ENCODE measurements at places on chromosomes 5 and 9.

DNA sequence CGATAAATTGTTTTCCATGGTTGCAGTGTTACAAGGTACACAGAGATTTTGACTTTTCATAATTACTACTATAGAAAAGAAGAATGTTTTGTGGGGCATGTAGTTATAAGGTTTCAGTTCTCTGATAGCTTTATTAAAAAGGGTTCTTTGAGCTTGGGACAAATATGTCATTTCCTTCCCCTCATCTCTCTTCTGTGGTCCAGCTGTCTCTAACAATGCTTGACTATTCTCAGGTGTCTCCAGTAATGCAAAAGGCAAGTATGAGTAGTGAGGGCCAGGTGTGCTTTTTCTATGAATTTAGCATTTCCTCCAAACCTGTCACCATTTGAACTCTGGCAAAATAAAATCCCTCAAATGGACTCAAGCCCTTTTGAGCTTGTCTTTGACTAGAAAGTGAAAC is 84.3 kb downstream of the SLF1 start:
- DNase-seq: no peak

DNA sequence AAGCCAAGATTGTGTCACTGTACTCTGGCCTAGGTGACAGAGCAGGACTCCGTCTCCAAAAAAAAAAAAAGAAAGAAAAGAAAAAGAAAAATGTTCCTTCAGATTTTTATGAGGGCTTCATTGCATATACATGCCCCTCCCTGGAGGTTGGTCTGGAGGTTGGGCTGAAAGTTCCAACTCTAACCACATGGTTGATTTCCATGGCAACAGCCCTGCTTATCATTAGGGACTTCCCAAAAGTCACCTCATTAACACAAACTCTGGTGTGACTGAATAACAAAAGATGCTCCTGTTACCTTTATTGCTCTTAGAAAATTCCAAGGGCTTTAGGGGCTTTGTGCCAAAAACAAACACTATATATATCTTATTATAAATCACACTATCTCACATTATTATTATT is 113.8 kb downstream of the TMC1 start:
- no peak for DNase-seq

- DNase-seq: no peak
Observed at GRCh38 chr9:82558855-82559630, 503.9 kb downstream of the RASEF start.

DNA sequence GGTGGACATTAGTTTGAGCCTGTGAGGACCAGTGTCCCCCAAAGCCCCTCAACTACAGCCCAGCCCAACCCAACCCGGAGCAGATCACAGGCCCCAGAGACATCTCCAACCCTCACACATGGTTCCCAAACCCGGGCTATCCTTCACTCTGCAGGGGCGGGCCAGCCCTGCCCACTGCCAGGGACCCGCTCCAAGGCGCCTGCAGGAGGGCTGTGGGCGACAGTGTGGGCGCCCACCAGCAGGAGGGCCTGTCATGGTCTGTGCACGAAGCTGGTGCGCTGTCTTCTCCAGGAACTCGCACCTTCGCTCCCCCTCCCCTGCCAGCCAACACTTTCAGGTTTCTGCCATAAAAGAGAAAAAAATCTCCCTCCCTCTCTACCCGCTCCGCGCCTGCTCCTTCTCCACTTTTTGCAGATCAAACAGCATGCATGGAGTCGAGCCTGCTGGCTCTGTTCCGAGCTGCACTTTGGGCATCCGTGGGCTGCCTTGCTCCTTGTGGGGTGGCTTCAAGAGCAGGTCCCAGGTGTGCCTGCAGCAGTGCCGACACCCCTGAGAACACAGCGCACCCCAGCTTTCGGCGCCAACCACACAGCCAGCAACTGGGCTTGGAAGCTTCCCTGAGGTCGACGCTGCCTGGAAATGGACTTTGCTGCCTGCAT is 133.7 kb upstream of the PPP1R26 start:
- no peak for DNase-seq

DNA sequence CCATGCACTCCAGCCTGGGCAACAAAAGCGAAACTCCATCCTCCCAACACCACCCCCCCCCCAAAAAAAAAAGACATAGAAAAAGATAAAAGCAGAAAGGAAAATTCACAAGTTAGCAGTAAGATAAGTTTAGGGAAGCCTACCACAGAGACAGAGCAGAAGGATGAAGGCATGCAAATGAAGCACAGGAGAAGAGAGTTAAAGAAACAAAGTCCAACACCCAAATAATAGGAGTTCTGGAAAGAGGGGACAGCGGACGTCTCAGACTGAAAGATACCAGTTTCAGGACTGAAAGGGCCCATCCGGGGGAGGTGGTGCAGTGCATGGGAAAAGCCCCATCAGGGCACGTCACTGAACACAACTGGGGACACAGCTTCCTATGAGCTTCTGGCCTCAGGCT is 54.3 kb downstream of the OTULIN start:
- DNase-seq: no peak

GRCh38 chr9:94900222-94901018 is 173.9 kb downstream of the AOPEP start:
- no peak for DNase-seq

- DNase-seq: no peak
Observed at GRCh38 chr5:35919191-35919590, 19.2 kb downstream of the CAPSL start.

GRCh38 chr5:26434688-26435087 is 603.7 kb downstream of the CDH9 start:
- no peak for DNase-seq

- peak; percentile 98 for DNase-seq
Observed at GRCh38 chr9:72305102-72305546, 59.9 kb downstream of the ZFAND5 start.

DNA sequence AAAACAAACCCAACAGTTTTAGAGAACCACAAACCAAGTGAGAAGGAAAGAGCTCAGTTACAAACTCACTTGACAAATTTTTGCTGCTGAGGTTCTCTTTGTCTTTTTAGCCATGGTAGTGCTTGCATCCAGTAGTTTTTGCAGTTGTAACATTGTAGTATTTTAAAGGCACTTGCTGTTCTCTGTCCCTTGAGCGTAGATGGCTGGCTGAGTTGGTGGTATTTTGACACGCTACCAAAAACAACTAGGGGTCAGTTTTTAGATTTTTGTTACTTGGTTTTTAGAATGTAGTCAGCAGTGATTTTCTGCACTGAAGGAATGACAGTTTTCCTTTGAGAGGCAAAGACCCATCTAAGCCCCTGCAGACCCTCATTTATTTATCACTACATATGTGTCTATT is 58.0 kb downstream of the TLE4 start:
- no peak for DNase-seq

GRCh38 chr5:132262882-132263547 is 5.5 kb downstream of the PDLIM4 start:
- DNase-seq: no peak

DNA sequence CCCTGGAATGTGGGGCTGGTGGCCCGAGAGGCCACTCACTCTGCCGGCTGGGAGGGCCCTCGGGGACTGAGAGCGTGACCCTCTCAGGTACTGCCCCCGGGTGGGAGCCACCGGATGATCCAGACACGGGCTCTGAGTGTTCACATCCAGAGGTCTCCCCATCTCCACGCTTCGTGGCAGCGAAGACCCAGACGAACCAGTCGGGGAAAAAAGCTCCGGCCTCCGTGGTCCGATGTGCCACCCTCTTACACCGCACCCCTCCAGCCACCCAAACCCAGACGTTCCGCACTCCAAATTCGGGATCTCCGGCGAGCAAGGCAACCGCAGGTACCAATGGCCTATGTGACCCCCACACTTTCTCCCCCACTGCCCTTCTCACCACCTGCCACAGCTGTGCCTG is 49.5 kb downstream of the AMBP start:
- DNase-seq: no peak

GRCh38 chr9:97924386-97924785 is 2.1 kb upstream of the TRMO start:
- DNase-seq: no peak

DNA sequence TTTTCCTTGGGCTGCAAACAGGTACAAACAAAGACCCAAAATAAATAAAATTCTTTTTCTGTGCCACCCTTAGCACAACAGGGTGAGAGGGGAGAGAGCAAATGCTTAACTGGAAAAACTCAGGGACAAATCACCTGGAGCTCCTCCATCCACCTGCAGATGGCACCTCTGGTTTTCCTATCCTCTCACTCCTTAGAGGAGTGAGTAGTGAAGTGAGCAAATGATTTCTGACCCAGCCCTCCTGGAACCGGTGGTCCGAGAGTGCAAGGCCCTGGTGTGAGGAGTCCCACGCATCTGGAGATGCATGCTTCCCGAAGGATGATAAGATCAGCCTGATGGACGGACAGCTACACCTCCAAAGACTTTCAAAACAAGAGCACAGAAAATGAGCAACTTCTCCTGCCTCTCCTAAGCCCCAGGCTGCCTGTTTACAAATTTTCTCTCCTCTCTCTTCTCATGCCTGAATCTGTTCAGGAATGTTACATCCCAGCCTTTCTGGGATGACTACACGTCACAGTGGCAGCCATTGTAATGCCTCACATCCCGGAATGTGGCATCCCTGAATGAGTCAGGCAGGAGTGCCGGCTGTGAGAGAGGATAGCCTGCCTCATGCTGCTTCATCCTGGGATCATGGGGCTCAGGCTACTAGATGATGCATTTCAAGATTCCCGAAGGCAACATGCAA is 86.4 kb downstream of the ADRB2 start:
- peak; percentile 84 for DNase-seq

DNA sequence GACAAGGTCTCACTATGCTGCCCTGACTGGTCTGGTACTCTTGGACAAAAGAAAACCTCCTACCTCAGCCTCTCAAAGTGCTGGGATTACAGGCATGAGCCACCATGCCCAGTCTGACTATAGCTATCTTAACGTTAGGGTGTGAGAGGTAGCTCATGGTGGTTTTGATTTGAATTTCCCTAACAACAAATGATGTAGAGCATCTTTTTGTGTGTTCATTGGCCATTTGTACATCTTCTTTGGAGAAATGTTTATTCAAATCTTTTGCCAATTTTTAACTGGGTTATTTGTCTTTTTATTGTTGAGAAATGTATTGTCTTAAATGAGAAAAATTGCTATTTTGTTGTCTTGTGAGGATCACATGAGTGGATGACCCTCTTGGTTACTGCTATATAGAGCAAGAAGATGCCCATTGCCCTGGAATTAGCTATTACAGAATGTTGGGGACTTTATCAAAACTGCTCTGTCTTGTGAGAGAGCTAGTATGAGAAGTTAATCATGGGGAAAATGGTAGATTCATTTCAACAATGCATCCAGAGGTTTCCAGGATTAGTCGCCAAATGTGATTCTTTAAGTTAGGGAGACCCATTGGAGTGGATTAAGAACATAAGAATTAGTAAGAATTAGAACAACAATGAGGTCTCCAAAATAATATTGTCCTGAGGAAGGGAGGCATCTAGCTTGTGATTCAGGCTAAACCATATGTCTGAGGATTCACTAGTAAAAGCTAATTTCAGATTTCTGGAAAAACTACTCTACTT is 124.3 kb upstream of the MOCS2 start:
- DNase-seq: no peak

DNA sequence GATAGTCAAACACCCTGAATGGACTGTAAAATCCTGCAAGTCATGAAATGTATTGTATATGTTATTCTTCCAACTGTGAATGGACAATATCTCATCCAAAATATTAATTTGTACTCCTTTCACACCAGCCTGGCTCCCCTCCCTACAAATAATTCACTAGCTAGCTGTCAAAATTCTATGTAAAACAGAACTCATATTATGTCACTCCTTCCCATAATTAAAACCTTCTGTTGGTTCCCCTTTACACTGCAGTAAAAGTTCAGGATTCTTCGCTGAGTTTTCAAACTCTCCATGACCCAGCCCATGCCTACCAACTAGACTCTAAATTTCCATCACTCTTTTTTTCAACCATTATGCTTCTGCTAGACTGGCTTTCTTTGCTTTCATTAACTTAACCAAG is 857.1 kb downstream of the TAF11L14 start:
- DNase-seq: no peak

DNA sequence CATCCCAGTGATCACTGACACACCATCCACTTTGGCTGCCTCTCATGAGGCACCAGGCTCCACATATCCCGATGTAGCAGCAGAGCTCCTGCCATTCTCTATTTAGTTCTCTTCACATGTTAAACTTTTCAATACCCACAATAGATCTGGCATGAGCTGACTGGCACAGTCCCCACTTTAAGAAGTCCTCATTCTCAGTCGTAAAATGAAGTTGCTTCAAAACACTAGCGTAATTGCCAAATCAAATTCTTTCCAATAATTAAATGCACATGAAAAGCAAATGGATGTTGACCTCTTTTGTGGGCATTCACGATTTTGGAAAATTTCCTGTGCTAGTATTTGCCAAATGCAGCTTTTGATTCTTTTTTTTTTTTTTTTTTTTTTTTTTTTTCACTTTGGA is 32.4 kb downstream of the HAPLN1 start:
- no peak for DNase-seq

DNA sequence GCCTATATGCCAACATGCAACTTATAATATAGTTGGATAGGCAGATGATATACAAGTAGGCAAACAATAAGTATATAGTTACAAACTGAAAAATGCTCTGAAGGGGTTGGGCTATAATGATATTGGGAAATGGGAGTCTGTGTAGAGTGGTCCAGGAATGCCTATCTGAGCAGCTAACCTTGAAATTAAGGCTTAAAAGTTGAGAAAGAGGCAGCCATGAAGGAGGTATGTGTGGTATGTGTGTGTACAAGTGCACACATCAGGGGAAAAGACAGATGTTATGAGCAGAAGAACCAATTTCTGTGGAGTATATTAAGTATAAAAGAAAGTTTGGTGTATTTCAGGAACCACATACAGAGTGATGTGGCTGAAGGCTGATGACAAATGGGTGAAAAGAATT is 154.9 kb upstream of the PAPPA start:
- DNase-seq: no peak

GRCh38 chr5:115477581-115477980 is 67.0 kb downstream of the FEM1C start:
- no peak for DNase-seq

- no peak for DNase-seq
Observed at GRCh38 chr5:102772273-102772672, 17.2 kb downstream of the PAM start.

- DNase-seq: no peak
Observed at GRCh38 chr9:113154946-113155345, 4.1 kb downstream of the SLC31A2 start.

DNA sequence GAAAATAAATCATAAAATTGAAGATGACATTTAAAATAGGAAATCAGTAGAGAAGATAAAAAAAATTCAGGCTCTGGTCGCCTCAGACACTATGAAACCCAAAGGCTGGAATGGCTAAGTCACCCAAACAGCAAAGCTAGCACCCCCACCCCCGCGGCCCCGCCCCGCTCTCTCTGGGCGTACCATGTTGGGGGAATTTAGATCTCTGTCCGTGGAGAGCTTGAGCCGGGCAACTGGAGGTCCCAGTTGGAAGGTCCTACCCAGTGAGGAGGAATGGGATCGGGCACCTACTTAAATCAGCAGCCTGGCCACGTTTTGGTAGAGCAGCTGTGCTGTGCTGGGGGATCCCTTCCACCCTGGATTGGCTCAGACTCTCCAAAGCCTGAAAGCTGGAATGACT is 150.6 kb upstream of the ANKRD55 start:
- no peak for DNase-seq

DNA sequence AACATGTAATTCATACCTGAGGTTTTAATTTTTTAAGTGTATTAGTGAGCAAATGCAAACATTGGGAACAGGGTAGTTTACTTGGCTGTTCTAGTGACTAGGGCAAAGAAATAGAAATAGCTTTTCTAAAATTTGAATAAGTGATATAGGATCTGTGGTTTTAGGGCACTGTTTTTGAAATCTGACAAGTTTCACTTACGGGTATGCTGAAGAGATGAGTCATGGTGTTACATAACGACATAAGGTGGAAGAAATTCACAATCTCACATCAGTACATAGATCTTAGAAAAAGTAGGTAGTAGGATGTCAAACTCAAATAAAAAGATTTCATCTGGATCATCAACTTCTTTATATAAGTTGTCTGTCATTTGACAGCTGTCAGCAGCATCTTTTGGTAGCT is 772.3 kb downstream of the MAT2B start:
- no peak for DNase-seq
